ENCODE measurements at places on chromosomes 1 and 21.

DNA sequence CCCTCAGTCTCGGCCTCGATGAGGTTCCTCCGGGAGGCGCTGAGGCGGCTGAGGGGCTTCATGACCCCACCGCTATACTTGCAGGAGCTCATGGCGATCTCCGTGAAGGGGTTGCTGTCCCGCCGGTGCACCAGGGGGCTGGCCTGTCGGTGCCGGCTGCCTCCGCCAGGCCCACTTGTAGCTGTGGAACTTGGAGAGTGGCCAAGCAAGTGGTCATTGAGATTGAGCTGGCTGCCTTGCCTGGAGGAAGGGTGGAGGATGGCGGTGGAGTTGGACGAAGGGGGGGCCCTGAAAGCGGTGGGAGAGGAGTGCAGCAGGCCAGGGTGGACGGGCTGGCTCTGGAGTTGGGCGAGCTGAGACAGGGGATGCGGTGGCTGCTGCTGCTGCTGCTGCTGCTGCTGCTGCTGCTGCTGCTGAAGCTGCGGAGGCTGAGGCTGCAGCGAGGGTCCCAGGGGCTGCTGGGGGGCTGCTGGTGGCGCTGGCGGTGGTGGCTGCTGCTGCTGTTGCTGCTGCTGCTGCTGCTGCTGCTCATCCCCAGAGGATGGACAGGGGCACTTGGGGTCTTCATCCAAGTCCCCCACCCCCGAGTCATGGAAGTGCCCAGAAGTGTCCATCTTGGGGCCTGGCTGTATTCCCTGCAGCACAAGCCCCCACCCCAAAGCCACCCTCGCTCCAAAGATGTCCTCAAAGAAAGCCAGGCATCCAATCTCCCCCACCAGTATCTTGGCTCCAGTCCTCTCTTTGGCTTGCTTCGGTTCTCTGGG is 548 bp downstream of the KCNN3 start:
- no peak for DNase-seq

- no peak for DNase-seq
Observed at GRCh38 chr1:245099401-245099800, 55.4 kb upstream of the KIF26B start.

DNA sequence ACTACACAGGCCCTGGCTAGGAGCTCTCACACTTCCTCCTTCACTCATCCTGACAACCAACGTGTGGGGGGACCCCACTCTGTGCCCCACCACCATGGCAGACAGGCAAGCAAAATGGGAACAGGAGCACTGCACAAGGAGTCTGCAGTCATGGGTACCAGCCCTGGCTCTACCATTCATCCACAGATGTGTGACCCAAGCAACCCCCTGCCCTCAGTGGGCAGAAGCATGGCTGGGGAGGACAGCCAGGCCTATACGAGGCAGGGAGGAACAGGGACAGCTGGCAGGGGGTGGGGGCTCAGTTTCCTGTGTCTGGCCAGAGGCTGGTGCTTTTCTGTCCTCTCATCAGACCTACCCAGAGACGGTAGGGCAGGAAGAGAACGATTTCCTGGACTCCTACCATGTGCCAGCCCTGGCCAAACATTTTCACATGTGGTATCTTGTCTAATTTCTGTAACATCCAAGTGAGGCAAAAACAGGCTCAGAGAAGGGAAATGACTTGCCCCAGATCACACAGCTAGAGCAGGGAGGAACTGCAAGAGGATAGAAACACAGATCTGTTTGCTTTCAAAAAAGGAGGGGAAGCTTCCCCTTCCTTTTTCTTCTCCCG is 178.0 kb downstream of the HIVEP3 start:
- peak; percentile 29 for DNase-seq

DNA sequence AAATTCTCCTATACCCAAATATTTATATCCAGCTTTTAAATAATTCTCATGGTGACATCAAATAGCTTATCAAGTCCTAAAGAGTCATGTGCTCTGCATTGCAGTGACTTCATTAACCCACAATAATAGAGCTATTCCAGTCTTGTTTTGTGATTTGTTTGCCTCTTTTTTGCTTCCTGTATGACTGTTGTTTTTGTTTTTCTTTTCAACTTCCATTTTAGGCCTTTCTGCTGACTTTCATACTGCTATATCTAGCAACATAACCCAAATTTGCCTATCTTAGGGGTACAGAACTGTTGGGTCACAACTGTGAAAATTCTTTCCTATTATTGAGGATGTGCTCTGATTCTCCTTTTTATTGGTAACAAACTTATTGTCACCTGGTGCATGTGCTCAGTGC is 30.3 kb downstream of the SPATA17 start:
- DNase-seq: no peak

DNA sequence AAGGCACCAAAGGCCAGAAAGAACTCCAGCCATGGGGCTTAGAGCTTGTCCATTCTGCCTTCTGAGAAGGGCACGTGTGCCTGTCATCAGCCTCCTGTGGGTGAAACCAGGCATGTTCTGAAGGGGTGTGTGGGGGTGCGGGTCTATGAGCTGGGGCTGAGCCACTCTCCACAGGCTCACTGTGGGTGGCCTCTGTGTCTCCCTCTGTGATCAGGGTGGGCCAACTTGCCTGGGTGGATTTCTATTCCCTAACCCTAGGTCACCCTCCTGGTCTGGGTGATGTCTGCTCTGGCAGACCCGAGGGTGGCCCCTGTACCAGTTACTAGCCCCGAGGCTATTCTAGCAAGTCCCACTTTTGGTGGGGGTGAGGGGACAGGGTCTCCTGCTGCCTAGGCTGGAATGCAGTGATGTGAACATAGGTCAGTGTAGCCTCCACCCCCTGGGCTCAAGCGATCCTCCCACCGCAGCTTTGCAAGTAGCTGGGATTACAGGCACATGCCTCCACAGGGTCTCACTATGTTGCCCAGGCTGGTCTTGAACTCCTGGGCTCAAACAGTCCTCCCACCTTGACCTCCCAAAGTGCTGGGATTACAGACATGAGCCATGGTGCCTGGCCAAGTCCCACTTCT is 94.4 kb downstream of the TRIM11 start:
- DNase-seq: no peak

DNA sequence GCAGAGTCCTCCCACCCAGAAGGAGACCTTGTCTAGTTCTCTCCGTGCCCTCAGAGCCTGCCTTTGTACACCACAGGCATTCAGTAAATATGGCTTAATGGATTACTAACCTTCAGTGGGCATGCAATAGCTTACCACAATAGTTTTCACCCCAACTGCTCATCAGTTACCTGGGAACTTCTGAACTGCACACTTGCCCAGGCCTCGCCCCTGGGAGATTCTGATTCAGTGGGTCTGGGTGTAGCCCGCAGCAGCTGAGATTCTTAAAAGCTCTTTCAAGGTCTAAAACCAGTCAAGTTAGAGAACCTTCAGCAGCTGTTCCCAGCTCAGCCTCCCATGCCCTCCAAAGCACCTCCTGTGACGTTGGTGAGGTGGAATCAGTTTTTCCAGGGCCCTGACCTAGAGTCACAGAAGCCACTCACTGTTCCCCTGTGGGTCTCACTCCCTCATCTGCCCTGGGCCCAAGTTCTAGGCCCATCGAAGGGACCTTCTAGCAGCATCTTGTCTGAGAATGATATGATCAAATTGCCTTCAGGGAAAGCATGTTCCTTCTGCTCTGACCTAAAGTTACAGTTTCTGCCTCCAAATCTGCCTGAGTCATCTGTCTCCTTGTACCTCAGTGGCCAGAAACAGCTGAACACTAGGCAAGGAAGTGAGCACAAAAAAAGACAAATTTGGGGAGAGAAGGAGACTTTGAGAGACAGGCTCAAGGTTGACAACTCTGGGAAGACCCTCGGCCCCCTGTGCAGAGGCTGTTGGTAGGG is 10.8 kb downstream of the ASAP3 start:
- DNase-seq: no peak

GRCh38 chr1:3914911-3915310 is 14.8 kb upstream of the C1orf174 start:
- no peak for DNase-seq

DNA sequence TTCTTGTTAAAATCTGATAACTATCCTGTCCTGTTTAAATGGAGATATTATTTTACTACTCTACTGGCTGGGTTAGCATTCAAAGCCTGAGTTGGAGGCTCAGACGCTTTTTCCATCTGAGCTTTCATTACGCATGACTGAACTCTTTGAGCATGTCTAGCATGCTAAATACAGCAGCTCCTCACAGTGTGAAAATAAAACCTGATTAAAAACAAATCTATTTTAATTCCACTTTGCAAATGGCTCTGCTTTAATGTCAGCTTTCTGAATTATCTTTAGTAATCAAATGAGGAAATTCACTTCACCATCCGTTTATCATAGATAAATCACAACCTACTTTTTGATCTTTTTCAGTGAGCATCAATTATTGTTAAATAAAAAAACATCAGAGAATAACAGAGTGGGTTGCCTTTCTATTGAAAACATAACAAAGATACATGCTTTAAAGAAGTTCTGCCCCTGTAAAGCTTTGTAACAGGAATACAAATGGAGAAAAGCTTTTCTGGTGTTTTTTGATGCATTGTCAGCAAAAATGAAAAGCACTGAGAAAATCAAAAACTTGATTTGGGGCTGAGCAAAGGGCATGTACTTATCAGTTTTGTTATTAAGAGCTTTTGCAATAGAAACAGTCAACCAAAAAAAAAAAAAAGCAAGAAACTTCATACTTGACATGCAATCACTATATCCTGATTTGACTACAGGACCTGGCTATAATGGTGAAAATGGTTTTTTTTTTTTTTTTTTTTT is 3.5 kb upstream of the SPEN start:
- DNase-seq: no peak

DNA sequence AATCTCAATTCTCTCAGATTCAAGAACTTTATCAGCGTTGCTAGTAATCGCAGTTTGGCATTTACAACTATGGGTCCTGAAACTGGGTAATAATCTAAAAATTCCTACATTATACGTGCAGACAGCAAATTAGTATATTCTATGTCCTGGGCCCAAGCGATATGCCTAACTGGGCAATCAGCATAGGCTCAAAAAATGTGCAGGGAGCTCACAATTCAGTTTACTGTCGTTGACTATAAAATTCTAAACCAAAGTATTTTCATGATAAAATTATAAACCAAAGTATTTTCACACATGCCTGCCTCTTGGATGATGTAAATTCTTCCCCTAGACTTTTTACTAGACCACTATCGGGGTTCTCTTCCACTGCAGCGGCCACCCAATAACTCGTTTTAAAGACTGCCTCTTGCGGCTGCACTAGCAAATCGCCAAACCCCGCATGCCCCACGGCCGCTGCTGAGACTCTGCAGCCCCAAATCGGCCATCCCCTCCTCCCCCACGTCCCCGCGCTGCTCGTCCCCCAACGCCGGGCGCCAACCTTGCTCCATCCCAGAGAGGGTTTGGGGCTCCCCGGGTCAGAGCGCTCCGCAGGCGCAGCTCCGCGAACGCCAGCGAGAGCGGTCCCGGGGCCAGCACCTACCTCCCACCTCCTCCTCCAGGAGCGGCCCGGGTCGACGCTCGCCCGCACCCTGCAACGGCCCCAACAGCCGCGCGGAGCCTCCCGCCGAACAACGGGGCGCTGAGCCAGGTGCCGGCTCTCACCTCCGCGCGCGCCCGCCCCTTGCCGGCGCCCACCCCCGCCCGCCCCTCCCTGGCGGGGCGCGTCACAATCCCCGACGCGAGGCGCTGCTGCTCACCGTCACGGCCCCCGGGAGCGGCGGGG is 506 bp downstream of the SSX2IP start:
- no peak for DNase-seq

GRCh38 chr21:43782431-43783097 is 6.5 kb upstream of the CSTB start:
- DNase-seq: no peak

DNA sequence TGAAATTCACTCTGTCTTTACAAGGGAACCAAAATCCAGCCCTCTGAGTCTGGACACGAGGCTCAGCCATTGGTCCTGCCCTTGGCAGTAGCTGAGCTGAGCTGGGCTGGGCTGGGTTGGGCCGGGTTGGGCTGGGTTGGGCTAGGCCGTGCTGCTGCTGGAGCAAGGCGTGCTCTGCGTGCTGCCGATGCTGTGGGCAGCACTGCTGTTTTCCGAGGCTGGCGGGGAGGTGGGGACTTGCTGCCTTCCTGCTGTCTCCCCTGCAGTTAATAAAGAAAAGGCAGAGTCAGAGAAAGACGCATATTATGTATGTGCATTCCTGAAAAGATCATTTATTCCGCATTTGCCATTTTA is 182.9 kb downstream of the CDC7 start:
- no peak for DNase-seq

DNA sequence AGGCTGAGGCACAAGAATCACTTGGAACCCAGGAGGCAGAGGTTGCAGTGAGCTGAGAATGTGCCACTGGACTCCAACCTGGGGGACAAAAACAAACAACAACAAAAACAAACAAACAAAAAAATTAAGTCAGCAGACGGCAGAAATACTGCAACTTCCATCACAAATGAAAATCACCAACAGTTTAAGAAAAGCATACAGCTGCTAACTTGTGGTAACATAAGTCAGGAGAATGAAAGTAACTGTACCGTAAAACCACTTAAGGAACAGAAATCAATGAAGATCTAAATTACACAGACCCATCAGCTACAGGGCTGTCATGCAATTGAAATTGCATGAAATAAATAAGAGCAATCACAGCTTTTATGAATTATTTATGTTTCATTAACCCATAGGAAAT is 25.0 kb downstream of the MCOLN2 start:
- no peak for DNase-seq

GRCh38 chr1:156060937-156061636 is at the start of gene RAB25:
Gene RAB25 (plus strand): TSS chr1:156061160. CDS start chr1:156061401, 241 bp downstream.
- DNase-seq: peak; percentile 9

DNA sequence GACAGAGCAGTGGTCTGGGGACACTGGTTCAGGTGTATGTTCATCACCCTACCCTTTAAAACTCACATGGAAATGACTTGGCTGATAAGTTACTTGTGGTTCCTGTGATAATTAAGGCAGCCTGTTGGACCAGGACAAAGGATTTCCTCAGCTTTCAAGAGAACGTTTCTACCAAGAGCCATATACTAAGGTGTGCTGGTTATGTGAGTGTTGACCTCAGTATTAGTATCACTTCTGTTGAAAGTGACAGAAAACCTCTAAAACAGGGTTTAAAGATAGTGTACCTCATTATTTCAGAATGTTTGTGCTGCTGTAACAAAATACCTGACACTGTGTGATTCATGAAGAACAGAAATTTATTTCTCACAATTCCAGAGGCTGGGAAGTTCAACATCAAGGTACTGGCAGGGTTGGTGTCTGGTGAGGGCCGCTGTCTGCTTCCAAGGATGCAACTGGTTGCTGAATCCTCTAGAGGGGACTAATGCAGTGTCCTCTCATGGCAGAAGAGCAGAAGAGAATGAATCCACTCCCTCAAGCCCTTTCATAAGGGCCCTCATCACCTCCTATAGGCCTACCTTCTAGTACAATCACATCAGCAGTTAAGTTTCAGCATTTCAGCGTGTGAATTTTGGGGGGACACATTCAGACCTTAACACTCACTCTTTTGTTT is 54.9 kb downstream of the UCK2 start:
- DNase-seq: no peak

- DNase-seq: no peak
Observed at GRCh38 chr1:202124142-202124541, 1.4 kb downstream of the GPR37L1 start.

- DNase-seq: no peak
Observed at GRCh38 chr1:118739501-118739900, 248.6 kb downstream of the TBX15 start.

Measured in CD4-positive, alpha-beta T cell treated with Interleukin-12 subunit alpha and Interleukin-12 subunit beta, for 1 hour (primary cell).